Cortex of kidney (tissue), 1 donor: ENCODE measurements at places on chromosomes 3 and 15.

- no peak for DNase-seq
Measured at GRCh38 chr3:99175276-99175812, 273.8 kb upstream of the DCBLD2 start.

GRCh38 chr3:107641572-107642307, 119.0 kb downstream of the BBX start:
- DNase-seq, result no peak

DNA sequence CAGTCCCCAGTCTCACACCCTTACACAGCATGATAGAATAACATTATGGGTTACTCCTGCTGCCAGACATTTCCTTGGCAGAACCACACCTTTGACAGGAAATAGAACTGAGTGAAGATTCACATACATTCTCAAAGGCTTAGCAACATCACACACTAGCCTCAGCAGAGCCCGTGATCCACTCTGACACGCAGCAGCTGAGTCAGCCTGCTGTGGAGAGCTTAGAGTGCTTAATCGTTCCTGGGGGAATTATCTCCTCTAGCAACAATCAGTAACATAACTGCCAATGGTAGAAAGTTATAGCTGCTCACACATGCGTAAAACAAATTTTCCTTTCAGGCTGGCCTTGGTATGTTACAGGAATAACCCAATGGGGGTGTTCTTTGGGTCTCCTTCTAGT, 382.1 kb downstream of the GAP43 start:
- no peak for DNase-seq

DNA sequence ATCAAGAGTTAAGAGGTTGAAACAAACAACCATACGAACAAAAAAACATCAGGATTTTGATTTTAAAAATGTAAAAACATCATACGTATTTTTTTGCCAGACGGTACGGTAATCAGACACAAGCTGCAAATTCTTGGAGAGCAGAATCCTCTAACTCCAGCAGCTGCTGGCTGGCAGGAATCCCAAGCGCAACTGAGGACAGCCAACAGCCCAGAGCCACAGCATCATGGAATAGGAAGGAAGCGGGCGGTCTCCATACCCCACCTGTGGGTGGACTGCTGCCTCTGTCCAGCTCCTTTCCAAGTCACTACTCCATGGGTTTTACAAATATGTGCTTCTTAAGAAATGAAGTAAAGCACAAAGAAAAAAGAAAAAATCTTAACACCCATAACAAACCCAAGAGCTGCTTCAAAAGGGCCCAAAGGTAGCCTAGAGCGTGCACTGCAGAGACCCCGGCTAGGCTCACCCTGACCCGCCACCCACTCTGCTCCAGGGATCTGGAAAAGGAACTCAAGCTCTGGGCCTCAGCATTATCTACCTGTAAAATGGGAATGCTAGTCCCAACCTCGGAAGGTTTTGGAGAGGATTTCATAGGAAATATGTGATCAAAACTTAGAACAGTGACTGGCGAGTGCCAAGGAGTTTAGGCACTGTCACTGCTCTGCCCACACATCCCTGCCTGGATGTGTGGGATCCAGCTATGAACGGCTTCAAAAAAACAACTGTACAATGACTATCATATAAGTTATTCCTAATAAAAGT, 33.4 kb downstream of the ZXDC start:
- no peak for DNase-seq

DNA sequence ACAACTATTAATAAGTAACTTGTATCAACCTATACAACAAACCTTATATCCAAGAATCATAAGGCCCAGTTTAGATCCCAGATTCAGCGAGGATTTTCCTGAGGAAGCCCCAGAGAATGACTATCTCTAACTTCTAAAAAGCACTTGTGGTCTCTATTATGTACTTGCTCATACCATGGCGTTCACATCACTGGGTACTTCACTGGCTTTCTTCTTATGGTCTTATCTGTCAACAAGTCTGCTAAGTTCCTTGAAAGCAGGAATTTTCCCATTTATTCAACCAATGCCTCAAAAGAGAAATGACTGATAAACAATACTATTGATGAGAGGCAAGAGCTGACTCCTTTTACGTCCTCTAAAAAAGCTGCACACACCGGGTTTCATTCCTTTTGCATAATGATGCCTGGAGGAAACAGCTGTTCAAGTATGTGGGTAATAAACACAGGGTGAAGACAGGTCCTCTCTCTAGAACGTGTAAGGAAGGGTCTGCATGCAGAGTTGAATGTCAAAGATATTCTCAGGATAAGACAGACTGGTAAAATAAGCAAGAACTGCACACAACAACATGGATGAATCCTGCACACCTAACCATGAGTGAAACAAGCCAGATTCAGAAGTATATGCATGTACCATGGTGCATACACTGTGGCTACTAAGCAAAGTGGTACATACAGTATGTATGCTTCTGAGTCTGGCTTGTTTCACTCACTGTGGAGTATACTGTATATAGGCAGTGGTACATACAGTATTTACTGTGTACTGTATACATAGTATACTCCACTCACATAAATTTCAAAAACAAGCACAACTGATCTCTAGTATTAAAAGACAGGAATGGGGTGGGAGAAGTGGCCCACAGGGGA, 408.7 kb downstream of the SHQ1 start:
- no peak for DNase-seq

DNA sequence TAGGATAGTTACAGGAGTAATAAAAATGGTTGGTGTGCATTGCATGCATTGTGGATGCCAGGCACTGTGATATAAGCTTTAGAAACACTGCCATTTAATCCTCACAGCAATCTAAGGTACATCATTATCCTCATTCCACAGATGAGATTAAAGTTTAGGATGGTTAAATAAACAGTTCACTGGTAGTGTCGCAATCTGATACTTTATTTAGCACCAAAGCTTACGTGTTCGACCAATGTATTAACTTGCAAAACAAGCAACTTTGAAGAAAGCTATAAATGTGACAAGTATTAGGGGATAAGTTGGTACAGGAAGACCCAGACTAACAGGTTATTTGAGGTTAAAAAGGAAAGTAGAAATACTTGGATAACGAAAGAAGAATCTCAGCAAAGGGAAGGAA, 150.5 kb upstream of the ZNF385D start:
- no peak for DNase-seq

DNA sequence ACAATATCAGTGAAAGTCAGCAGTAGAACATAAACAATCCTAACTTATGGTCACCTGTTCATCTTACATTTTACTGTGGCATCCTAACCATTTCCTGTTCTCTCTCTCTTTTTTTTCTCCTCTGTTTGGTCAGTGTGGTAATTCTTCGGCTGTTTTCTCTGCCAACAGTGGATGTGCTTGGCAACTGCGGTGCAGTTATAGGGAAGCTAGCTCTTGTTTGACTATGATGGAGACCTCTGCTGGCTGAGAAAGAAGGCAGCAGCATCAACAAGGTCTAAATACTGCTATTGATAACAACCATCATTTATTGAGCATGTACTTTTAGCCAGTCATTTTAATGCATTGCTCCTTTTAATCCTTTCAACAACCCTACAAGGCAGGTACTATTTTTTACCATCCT, 723 bp upstream of the DRD3 start:
- DNase-seq, result no peak

DNA sequence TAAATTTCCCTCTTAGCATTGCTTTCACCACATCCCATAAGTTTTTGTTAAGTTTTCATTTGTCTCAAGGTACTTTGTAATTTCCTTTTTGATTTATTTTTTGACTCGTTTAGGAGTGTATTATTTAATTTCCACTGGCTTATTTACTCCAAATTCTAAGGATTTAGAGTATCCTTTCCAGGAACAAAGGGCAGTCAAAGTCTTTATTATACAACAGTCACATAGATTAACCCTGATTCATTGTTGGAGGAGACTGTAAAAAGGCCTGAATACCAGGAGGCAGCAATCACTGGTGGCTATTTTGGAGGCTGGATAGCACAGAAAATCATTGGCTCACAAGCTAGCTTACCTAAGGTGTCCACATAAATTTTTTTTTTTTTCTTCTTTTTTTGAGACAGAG, 39.9 kb downstream of the OIP5 start:
- DNase-seq, result no peak

GRCh38 chr15:60183366-60183765, 179.3 kb downstream of the FOXB1 start:
- DNase-seq, result no peak

DNA sequence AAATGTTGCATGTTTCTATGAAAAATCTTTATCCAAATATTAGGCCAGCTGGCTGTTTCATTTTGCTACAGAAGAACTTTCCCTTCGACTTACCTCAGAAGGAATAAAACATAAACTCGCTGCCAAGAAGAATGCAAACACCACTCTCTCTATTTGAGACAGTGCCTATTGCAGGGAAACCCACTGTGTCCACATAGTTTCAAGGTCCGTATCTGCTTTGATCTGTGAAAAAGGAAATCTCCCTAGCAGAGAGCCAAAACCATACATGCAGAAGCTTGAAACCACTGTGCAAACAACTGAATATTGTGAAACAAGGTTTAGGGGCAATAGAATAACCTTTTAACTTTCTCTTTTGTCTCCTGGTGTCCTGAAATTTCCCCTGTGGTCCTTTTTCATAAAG, 35.0 kb upstream of the CAPN7 start:
- DNase-seq, result no peak

GRCh38 chr3:28243424-28244106, 2.1 kb downstream of the CMC1 start:
- DNase-seq, result no peak

DNA sequence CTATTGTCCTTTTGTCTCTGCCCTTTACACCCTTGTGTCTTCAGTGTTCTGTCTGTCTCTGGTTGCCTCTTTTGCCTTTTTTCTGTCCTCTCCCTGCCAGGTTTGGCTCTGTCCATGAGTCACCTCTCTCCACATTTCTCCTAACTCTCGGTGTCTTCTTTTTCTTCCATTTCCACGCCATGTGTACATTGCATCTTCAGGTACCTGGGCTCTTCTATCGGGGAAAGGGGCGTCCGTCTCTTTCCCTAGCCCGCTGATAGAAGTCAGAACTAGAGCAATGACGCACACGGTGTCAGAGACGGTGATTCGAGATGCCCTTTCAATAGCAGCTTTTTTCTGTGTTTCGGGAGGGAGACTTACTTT, 641 bp downstream of the OPA1 start:
- no peak for DNase-seq

GRCh38 chr3:159724627-159725026, 264.0 kb upstream of the IL12A start:
- no peak for DNase-seq

GRCh38 chr15:82663186-82663600, 16.0 kb upstream of the CPEB1 start:
- no peak for DNase-seq

GRCh38 chr3:67327582-67327981, 326.8 kb downstream of the SUCLG2 start:
- no peak for DNase-seq
